ENCODE measurements at places on chromosomes 2 and 18.

DNA sequence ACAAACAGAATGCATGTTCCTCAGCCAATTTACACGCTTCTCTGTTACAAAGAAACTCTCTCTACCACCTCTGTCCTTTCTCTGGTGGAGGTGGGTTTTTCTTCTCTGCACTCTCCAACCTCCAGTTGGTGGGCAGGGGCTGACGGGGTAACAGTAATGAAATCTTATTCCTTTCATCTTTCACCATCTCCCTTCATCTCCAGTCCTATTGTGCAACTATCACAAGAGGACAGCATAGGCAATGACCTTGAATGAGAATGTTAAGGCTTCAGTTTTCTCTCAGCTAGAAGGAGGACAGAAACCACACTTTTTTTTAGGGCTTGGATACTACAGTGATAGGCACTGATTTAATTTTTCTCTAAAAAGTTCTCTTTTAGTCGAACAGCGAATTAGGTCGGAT, 81.7 kb upstream of the NEUROD1 start:
- DNase-seq = no peak

DNA sequence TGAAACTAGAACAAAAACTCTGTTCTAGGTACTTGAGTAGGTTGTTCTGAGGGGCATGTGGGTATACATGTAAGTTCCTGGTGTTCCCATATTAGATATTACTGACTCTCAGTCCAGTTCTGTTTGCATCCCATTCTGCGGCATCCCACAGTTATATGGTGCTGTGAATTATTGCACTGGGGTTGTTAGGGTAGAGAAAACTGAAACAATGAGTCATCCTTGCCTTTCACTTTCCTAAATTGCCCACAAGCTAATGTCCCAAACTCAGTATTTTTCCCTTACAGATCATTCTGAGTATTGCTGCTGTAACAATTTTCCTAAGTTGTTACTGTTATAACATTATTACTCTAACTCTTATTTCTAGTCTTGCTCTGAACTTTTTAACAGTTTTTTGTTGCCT, 3.0 kb downstream of the WDR75 start:
- DNase-seq = no peak

GRCh38 chr2:49067971-49068370, 86.3 kb downstream of the FSHR start:
- no peak for DNase-seq

DNA sequence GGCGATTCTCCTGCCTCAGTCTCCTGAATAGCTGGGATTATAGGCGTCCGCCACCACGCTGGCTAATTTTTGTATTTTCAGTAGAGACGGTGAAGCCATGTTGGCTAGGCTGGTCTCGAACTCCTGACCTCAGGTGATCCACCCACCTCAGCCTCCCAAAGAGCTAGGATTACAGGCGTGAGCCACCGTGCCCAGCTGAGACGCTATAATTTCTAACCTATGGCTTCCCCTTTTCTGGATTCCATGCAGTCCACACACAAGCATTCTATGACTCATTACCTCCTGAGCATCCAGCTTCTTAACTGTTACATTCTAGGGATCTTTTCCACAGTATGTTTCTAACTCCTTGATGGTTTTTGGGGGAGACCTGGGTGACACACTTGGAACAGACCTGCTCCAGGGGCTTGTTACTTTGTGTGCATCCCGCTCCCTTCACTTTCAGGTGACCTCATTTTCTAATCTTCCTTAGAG, 11.8 kb upstream of the KCMF1 start:
- peak; percentile 75 for DNase-seq

DNA sequence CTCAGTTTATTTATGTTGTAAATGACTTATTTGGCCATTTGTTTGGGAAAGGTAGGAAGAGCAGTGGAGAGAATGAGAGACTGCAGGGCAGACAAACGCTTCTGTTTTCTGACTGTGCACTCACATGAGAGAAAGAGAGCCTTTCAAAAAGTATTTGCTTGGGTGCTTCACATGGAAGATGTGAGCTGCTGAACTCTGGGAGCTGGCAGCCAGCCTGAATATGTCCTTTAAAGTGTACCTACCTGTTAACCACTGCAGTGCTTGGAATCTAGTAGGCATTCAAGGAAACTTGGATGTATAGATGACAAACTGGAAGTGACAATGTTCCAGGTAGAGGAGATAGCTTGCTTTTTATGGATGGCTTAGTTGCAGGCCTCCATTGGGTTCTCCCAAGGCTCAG, 68.8 kb downstream of the PTPRM start:
- no peak for DNase-seq

Data from PC-9 (cell line).